ENCODE measurements at places on chromosomes 1 and 21. TPM values are rescaled to one million over a fixed set of nuclear protein-coding genes. Genes with fewer than 3 reads are reported as not detected.

Gene RERE
- 7.7 TPM for total RNA-seq

Gene CFHR5
- not detected for total RNA-seq

Gene MTARC2
- 2.5 TPM for total RNA-seq

Gene PINK1
- total RNA-seq: 106 TPM

Gene ZNF697
- total RNA-seq: 7.2 TPM

Gene DSCAM
- 2.6 TPM for total RNA-seq

Gene SPRR2G
- total RNA-seq: not detected

Gene KPRP
- 0.04 TPM for total RNA-seq

Gene KRTAP7-1
- not detected for total RNA-seq

Gene CBS
- total RNA-seq: 16.2 TPM

Gene DNAJC8
- total RNA-seq: 68.2 TPM

Gene DDR2
- 6.1 TPM for total RNA-seq

All from hair follicular keratinocyte (primary cell).